Endothelial cell of coronary artery (primary cell): ENCODE measurements at places on chromosomes 16 and 17. TPM values are rescaled to one million over a fixed set of nuclear protein-coding genes. Genes with fewer than 3 reads are reported as not detected.

Gene TNFAIP1
- total RNA-seq: 48.6 and 57.2 TPM in 2 replicates

Gene LLGL1
- 31.3 and 35.6 TPM in 2 replicates for total RNA-seq

Gene MAPT
- total RNA-seq: 0.09 and 0.19 TPM in 2 replicates

Gene CLEC18A
- total RNA-seq: 0.09 and 1.0 TPM in 2 replicates

Gene SLC5A10
- not detected in 2 replicates for total RNA-seq
